ENCODE measurements at places on chromosomes 2 and 18.

- no peak overlapping the region for H3K27ac ChIP-seq
- no peak overlapping the region for H3K4me3 ChIP-seq
- no peaks in the 10 kb centered on the region for H3K27me3 ChIP-seq
- H3K36me3 ChIP-seq, result peaks cover 2% of the 10 kb centered on the region
Observed at GRCh38 chr2:33351781-33352180, 124.7 kb upstream of the RASGRP3 start.

DNA sequence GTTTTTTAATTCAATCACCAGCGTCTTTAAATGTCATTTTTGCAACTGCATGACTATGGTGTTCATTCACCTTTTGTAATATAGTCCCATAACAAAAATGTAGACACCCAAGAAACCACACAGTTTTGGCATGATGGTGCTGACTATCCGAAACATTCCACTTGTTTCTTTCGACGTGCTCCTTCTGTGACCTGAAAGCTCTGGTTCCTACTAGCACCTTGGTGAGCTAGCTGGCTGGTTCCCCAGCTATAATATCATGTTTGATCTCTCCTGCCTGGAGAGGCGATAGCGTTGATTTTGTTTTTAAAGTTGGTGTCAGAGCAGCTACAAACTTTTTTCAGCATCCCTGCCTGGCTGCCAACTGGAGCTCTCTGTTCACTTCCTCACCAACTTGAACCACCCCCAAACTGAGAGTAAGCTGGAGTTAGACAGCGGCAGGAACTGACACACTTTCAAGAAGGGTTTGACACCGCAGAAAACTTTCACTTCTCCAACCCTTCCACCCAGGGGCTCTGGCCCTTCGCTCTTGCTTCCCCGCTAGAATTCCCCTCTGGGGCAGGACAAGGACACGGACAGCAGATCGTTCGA, 1.1 kb downstream of the ATAD2B start:
- no peaks in the 10 kb centered on the region for H3K4me1 ChIP-seq
- H3K4me3 ChIP-seq, result peak overlapping the region; percentile 99
- no peaks in the 10 kb centered on the region for H3K27me3 ChIP-seq
- peak overlapping the region; percentile 97 for H3K27ac ChIP-seq

- no peak for DNase-seq
- no peak overlapping the region for H3K27ac ChIP-seq
- H3K4me1 ChIP-seq, result peaks cover 16% of the 10 kb centered on the region
- no peak overlapping the region for H3K4me3 ChIP-seq
- no peaks in the 10 kb centered on the region for H3K36me3 ChIP-seq
Observed at GRCh38 chr2:104845552-104845931, 8.4 kb upstream of the POU3F3 start.

DNA sequence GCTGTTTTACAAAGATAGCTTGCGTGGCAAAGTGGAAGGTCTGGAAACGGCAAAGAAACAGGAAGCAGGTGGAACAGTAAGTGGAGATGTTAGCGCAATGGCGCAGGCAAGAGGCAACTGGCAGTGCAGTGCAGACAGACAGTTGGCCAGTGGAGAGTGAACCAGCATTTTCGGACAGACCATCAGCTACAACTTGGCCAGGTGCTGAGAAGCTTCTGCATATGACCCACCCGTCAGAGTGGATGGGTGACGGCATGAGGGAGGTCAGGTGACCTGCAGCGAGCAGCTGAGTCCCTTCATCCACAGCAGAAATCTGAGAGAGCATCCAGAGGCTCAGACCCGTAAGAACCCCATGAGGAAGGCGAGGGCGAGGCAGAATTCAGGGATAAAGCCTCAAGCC, 33.8 kb downstream of the NPC1 start:
- no peak overlapping the region for H3K27ac ChIP-seq
- no peak for DNase-seq
- no peak overlapping the region for H3K4me3 ChIP-seq
- peaks cover 52% of the 10 kb centered on the region for H3K36me3 ChIP-seq
- no peaks in the 10 kb centered on the region for H3K27me3 ChIP-seq

DNA sequence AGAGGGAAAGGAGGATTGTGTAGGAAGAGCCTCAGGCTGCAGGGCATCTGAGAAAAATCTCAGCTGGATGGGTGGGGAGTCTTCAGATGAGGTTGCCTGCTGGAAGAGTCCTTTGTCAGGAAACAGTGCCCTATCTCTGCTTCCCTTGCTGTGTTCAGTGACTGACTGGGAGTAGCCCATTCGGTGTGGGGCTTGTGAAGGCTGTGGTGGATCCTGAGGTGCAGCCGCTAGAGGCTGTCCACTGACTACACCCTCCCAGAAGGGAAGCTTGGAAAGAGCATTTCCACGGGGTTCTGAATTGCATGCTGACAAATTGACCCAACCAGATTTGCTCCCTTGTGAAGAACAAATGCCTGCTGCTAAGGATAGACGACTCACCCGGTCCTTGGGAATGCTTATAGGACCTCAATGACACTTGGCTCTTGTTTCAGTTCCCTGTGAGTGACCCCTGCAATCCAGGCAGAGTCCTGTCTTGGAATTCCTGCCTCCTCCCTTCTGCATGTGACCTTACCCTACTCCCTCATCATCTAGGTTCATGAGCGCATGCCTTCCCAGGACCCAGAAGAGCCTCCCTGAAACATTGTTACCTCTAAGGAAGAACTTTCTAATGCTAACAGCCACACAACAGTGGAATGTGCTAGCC, 109.7 kb upstream of the FAM136A start:
- no peaks in the 10 kb centered on the region for H3K36me3 ChIP-seq
- no peaks in the 10 kb centered on the region for H3K27me3 ChIP-seq
- no peak overlapping the region for H3K27ac ChIP-seq
- no peak for DNase-seq

- peaks cover 36% of the 10 kb centered on the region for H3K36me3 ChIP-seq
- H3K4me1 ChIP-seq, result peaks cover 20% of the 10 kb centered on the region
- DNase-seq, result peak; percentile 83
- no peak overlapping the region for H3K4me3 ChIP-seq
- no peak overlapping the region for H3K27ac ChIP-seq
Observed at GRCh38 chr2:240579771-240580614, 6.5 kb upstream of the CAPN10 start.

- H3K4me3 ChIP-seq, result no peak overlapping the region
- no peaks in the 10 kb centered on the region for H3K27me3 ChIP-seq
- H3K36me3 ChIP-seq, result no peaks in the 10 kb centered on the region
- no peaks in the 10 kb centered on the region for H3K4me1 ChIP-seq
Observed at GRCh38 chr2:225112362-225113126, 70.3 kb upstream of the DOCK10 start.

GRCh38 chr2:109128616-109129355, at the start of gene SH3RF3:
SH3RF3 (plus strand) TSS chr2:109129205.
- peaks cover 17% of the 10 kb centered on the region for H3K4me1 ChIP-seq
- H3K27me3 ChIP-seq, result peaks cover 26% of the 10 kb centered on the region
- no peak within 1 kb of the TSS for H3K27ac ChIP-seq
- peak within 1 kb of the TSS; percentile 67 for H3K4me3 ChIP-seq
- DNase-seq, result no peak

DNA sequence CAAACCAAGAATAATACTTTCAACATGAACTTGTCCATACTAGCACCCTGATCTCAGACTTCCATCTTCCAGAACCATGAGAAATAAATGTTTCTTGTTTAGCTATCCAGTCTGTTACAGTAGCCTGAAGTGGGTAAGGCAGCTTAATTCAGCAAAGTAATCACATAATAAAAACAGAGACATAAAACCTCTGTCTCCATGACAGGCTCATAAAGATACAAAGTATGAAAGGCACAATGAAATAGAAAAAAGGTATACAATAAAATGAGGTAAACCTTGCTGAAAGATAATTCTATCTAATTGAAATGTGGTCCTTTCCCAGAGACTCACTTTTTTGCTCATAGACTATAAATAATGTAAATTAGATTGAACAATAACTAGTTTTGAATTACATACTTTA, 46.7 kb upstream of the WDR75 start:
- no peak for DNase-seq
- H3K36me3 ChIP-seq, result no peaks in the 10 kb centered on the region
- no peak overlapping the region for H3K4me3 ChIP-seq
- no peaks in the 10 kb centered on the region for H3K4me1 ChIP-seq
- H3K27ac ChIP-seq, result no peak overlapping the region

- DNase-seq, result no peak
- no peaks in the 10 kb centered on the region for H3K27me3 ChIP-seq
- H3K27ac ChIP-seq, result no peak overlapping the region
- no peaks in the 10 kb centered on the region for H3K36me3 ChIP-seq
Observed at GRCh38 chr2:194095359-194095758, 1561.7 kb upstream of the SLC39A10 start.

DNA sequence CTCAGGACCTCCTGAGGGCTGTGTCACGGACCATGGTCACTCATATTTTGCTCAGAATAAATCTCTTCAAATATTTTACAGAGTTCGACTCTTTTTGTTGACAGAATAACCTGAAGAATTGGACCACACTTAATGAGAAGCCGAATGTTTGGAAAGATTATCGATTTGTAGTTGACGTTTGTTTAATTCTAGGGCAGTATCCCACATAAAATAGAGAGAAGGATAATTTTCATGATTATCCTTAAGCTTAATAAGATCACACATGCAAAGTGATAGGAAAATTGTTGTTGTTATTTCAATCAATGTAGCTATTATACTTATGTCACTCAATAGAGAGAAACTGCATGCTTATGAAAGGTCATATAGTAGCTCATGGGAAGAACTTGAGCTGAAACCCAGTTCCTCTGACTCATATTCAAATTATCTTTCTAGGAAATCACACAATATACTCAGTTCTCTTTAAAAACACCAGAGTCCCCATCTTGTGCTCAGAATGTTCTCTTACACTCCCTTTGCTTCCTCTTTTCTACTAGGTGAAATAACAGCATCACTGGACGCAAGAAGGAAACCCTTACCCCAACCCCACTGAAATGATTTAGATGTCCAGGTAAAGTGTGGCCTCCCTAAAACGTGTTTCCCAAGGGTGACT, 982.1 kb downstream of the TSN start:
- H3K4me1 ChIP-seq, result peaks cover 5% of the 10 kb centered on the region
- H3K36me3 ChIP-seq, result no peaks in the 10 kb centered on the region
- no peak overlapping the region for H3K4me3 ChIP-seq
- DNase-seq, result no peak
- no peak overlapping the region for H3K27ac ChIP-seq

GRCh38 chr2:31666878-31667277, 86.1 kb upstream of the SRD5A2 start:
- H3K27ac ChIP-seq, result no peak overlapping the region
- H3K4me3 ChIP-seq, result no peak overlapping the region
- H3K4me1 ChIP-seq, result no peaks in the 10 kb centered on the region

GRCh38 chr18:39938676-39939608, 2016.1 kb upstream of the PIK3C3 start:
- H3K4me1 ChIP-seq, result no peaks in the 10 kb centered on the region
- no peak overlapping the region for H3K27ac ChIP-seq
- no peaks in the 10 kb centered on the region for H3K27me3 ChIP-seq
- H3K36me3 ChIP-seq, result no peaks in the 10 kb centered on the region
- no peak for DNase-seq

DNA sequence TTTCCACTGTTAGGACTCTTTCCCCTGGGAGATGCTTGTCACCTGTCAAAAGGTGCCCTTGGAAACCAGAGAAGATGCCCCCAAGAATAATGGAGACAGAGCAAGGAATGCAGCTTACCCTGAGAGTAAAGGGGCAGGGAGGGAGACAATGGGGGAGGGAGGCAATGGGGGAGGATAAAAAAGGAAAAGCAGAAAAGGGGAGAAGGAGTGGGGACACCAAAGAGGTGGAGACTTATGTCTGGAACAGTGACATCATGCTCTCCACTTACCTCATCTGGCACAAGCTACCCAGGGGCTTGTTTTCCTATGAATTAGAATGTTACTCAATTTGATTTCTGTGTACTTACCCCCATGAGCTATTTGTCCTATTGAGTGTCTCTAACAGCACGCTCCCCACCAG, 67.9 kb downstream of the MRO start:
- no peak overlapping the region for H3K4me3 ChIP-seq
- H3K4me1 ChIP-seq, result peaks cover 19% of the 10 kb centered on the region
- no peaks in the 10 kb centered on the region for H3K36me3 ChIP-seq
- H3K27ac ChIP-seq, result no peak overlapping the region
- DNase-seq, result no peak

GRCh38 chr2:134671513-134671912, 47.3 kb downstream of the TMEM163 start:
- no peak overlapping the region for H3K27ac ChIP-seq
- no peaks in the 10 kb centered on the region for H3K36me3 ChIP-seq
- H3K4me3 ChIP-seq, result no peak overlapping the region
- no peaks in the 10 kb centered on the region for H3K27me3 ChIP-seq
- H3K4me1 ChIP-seq, result no peaks in the 10 kb centered on the region
- no peak for DNase-seq

DNA sequence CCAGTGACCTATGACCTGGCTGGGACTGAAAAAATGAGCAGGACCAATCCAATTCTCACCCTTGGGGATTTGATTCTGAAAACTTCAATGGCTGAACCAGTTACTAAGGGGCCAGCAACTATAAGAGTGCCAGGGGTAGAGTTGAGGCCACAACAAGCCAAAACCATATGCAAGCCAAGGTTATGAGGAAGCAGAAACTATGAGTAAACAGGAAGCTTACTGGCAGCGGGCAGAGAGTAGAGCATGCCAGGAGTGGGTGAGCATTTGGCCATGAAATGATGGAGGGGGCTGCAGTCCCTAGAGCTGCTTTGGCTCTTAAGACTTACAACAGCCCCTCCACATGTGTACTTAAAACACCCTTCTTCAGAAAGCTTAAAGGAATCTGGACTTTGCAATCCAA, 82.4 kb downstream of the RBMS1 start:
- H3K27ac ChIP-seq, result no peak overlapping the region
- H3K4me3 ChIP-seq, result no peak overlapping the region
- no peaks in the 10 kb centered on the region for H3K27me3 ChIP-seq
- H3K36me3 ChIP-seq, result no peaks in the 10 kb centered on the region
- H3K4me1 ChIP-seq, result peaks cover 4% of the 10 kb centered on the region

- H3K36me3 ChIP-seq, result no peaks in the 10 kb centered on the region
- no peak overlapping the region for H3K4me3 ChIP-seq
- H3K27ac ChIP-seq, result no peak overlapping the region
- H3K4me1 ChIP-seq, result no peaks in the 10 kb centered on the region
- DNase-seq, result no peak
Observed at GRCh38 chr2:241796209-241796608, 12.8 kb upstream of the NEU4 start.

DNA sequence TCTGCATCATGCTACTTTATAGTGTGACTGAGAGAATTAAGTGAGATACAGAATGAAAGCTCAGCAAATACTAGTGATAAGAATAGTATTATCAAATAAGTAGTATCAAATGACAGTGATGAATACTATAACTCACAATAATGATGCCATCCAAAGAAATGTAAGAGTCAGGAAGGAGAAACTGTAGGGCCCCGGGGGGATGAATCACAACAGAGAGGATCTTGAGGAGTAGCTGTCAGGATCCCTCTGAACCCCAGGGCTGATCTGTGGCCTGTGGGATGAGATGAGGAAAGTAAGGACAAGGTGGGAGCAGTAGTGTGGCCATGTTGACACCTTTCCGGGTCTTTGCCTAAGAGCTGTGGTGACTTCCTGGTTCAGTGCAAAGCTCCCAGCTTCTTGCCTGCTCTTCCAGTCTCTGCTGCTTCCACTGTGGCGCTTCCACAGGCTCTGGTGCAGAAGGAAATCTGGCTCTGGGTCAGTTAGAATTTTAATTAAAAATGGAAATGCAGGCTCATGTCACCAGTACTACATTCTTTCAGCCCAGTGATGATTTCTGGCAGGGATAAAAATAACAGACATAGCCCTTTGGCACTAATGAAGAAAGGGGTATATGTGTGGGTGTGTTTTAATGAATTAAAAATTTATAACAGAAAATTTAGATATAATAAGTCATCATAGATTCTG, 166.9 kb downstream of the MYO3B start:
- H3K27me3 ChIP-seq, result no peaks in the 10 kb centered on the region
- DNase-seq, result no peak
- no peak overlapping the region for H3K27ac ChIP-seq
- H3K36me3 ChIP-seq, result no peaks in the 10 kb centered on the region
